ENCODE measurements at places on chromosomes 13 and 19. TPM values are rescaled to one million over a fixed set of nuclear protein-coding genes. Genes with fewer than 3 reads are reported as not detected.

DNA sequence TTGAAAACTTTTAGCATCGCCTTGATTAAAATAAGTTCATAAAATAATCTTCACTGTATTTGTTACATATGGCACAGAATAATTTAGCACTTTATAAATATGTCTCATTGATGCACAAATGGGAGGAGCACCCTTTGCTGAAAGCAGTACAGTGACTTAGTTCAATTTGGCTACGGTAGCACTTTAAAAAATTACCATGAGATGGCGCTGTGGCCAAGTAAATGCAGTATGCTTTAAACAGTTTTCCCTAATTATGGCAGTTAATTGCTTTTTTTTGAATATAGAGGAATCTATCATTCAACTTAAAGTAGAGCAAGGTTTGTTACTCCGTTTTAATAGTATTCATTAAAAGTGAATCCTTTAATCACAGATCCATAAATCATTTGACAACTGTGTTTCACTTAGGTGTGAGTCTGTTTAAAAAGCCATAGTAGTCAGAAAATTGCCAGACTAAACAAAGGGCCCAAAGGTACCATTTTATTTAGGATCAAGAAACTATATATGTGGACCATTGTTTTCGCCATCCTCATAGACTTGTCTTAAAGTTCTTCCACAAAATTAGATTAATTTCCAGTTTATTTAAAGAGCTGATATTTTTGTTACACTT, 34.7 kb upstream of the ESD start:
- DNase-seq = peak; percentile 67

GRCh38 chr19:51491586-51491985, 10.0 kb downstream of the SIGLEC12 start:
- no peak for DNase-seq

- DNase-seq = no peak
These were observed 14.6 kb downstream of the ADGRE5 start for GRCh38 chr19:14395710-14396336.

SELENOV gene
- total RNA-seq = not detected

ZNF606 gene
- total RNA-seq = 64.8 TPM

BTBD2 gene
- total RNA-seq = 31.8 TPM

LCP1 gene
- 13.2 TPM for total RNA-seq

AXL gene
- total RNA-seq = 104 TPM

GRCh38 chr19:2324220-2324948, 4.0 kb downstream of the LSM7 start:
- no peak for DNase-seq
